Endothelial cell (in vitro differentiated cells): ENCODE measurements at places on chromosomes 11 and 22.

DNA sequence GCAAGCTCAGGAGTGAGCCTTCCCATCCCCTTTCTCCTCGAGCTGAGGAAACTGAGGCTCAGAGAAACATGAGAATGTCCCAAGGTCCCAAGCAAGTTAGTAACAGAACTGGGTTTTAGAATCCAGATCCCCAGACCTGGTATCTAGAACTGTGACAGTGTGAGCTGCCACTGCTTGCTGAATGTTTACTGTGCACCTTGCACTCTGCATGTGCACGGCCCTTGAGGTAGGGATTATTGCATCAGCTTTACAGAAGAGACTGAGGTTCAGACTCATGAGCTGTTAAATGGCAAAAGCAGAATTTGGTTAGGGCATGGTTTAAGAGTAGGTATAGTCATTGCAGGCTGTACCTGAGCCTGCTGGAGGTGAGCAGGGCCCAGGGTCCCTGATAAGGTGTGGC, 3.8 kb upstream of the MPPED1 start:
- no peak for DNase-seq

GRCh38 chr11:15309296-15309695, 194.6 kb downstream of the INSC start:
- no peak for DNase-seq

DNA sequence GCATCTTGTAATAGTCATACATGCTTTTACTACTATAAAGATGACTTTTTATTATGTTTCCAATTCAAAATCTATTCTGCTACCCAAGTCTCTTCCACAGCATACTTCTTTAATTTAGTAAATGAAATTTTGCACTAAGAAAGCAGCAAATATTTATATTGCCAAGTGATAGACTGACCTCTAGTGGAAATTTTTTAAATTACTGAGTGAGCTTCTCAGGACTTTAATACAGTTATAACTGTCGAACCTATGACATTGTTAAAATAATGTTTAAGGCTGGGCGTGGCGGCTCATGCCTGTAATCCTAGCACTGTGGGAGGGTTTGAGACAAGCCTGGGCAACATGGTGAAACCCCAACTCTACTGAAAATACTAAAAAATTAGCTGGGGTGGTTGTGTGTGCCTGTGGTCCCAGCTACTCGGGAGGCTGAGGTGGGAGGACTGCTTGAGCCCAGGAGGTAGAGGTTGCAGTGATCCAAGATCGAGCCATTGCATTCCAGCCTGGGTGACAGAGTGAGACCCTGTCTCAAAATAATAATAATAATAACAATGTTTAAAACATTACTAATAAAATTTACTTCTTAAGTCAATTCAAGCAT, 27.3 kb downstream of the STK33 start:
- no peak for DNase-seq

DNA sequence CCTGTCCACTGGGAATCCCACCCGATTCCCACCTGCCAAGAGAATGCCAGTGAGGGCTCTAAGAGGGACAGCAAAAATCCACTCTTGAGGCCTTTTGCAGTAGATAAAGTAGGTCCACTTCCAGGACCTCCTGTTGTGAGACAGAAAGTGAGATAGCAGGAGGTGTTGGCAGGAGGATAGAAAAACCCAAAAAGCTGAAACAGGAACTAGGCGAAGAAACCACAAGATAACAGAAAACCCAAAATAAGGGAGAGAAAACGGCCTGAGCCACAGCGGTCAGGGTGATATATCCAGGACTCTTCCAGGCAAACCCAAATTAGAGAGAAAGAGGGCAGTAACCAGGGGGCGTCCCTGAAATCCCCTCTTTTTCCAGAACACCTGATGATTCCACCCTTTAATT, 79.7 kb upstream of the LINC01488 start:
- no peak for DNase-seq

GRCh38 chr22:48579928-48580309, 1247.8 kb downstream of the BRD1 start:
- no peak for DNase-seq

- no peak for DNase-seq
These were observed 3.2 kb upstream of the RFPL2 start for GRCh38 chr22:32207971-32208480.

GRCh38 chr11:82270870-82271269, 462.8 kb downstream of the FAM181B start:
- DNase-seq, result no peak

- DNase-seq, result peak; percentile 60
These were observed 10.4 kb downstream of the SPATA19 start for GRCh38 chr11:133834682-133835592.

DNA sequence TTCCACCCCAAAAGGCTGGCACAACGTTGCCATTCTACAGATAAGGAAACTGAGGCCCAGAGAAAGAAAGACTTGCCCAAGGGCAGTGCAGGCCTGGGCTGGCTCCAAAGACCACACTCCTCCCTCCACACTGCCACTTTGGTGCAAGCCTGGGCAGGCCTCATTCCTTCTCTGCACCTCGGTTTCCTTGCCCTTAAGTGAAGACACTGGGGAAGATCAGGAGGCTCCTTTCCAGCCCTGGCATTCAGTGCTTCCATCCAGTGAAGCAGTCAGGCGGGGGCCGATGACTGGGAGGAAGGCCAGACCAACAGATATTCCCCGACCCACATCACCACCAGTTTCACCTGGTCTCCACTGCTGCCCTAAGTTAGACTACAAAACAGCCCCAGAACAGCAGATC, 18.3 kb upstream of the TCF20 start:
- no peak for DNase-seq

GRCh38 chr11:70054004-70054403, 24.1 kb upstream of the ANO1 start:
- DNase-seq, result no peak

- DNase-seq, result no peak
These were observed 48.2 kb upstream of the CEP295 start for GRCh38 chr11:93613231-93613831.

DNA sequence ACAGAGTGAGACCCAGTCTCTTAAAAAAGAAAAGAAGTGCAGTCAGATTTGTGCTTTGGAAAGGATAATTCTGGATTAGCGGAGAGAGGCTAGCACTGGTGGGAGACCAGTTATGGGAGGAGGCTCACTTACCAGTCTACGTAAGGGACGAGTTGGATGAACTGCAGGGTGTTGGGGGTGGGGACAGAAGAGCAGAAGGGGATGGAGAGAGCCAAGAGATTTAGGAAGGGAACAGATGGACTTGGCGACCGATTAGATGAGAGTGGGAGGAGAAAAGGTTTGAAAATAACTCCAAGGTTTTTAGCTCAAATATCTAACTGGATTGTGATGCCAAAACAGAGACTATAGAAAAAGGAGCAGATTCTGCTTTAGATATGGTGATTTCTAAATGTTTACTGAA, 81.4 kb downstream of the SFI1 start:
- DNase-seq, result no peak

DNA sequence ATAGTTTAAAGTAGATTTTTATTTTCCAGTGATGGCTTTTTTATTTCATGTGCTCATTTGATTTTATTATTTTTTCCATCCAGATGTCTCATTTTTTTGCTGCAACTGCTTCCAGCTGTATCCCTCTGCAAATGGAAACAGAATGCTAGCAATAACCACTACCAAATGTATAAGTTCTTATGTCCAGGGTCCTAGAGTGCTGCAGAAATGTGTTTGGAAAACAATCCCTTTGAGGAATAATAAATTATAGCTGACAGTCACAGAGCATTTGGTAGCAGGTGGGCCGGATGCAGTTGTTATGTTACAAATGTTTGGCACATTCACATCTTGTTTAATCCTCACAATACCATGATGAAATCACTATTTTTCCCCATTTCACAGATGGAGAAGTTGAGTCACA, 300.7 kb upstream of the PDGFD start:
- DNase-seq, result no peak

DNA sequence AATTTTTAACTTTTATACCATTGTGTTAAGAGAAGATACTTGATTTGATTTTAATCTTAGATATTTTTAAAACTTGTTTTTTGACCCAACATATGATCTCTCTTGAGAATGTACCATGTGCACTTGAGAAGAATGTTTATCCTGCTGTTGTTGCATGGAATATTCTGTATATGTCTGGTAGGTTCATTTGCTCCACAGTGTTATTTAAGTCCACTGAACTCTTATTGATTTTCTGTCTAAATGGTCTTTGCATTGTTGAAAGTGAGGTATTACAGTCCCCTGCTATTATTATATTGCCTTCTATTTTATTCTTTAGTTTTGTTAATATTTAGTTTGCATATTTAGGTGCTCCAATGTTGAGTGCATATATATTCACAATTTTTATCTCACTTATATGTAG, 397.3 kb upstream of the CCDC179 start:
- no peak for DNase-seq

DNA sequence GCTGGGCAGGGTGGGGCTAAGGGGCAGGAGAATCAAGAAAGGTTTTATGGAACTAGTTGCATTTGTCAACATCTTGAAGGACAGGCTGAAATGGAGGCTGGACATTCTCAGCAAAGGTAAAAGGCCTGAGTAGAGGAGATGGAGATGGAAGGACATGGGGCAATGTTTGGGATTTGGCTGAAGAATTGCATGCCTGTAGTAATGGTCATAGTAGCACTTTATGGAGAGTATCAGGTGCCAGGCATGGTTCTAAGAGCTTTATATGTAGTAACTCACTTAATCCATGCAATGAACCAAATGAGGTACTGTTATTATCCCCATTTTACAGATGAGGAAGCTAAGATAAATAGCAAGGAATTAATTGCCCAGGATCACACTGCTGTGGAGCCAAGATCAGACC, 23.9 kb downstream of the BMAL1 start:
- no peak for DNase-seq

GRCh38 chr11:23570828-23571227, 710.6 kb upstream of the CCDC179 start:
- no peak for DNase-seq

DNA sequence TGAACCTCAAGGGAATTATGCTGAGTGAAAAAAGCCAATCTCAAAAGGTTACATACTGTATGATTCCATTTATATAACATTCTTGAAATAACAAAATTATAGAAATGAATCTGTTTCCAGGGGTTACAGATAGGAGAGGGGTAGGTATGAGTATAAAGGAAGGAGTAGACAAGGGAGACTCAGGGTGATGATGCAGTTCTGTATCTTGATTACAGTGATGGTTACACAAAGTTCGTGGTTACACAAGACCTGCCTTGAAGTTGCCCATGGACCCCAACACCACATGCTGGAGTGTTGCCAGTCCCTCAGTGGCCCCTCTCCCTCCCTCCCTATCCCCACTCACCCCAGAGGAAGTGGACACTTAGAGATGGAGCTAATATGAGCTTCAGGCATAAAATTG, 20.3 kb downstream of the STK33 start:
- DNase-seq, result no peak

- no peak for DNase-seq
These were observed 689 bp downstream of the PDHX start for GRCh38 chr11:34916843-34917770.

DNA sequence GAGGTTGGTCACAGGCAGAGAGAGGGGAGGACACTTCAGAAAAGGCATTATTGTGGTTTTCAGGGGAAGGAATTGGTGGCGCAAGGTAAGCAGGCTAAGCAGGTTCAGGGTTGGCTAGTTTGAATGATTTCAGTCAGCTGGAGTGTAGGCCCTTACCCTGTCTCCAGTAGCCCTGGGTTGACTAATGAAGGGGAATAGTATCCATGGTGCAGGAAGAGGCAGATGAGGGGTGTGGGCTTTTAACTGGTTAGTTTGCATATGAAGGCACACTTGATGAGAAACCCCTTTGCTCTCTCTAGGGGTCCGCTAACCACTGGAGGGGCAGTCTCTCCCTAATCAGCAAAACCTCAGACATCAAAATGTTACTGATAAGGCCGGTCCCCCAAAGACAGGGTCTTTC, 249.7 kb downstream of the AASDHPPT start:
- DNase-seq, result no peak

- no peak for DNase-seq
These were observed 10.9 kb upstream of the MFNG start for GRCh38 chr22:37497062-37497599.
